ENCODE measurements at places on chromosomes 5 and 9. TPM values are rescaled to one million over a fixed set of nuclear protein-coding genes. Genes with fewer than 3 reads are reported as not detected.

GRCh38 chr5:175444060-175444904 is at the start of gene DRD1:
Gene DRD1, minus strand, starts transcription at chr5:175444182. Its CDS starts 1,083 bp downstream, at chr5:175443099.
- DNase-seq: peak; percentile 80

DNA sequence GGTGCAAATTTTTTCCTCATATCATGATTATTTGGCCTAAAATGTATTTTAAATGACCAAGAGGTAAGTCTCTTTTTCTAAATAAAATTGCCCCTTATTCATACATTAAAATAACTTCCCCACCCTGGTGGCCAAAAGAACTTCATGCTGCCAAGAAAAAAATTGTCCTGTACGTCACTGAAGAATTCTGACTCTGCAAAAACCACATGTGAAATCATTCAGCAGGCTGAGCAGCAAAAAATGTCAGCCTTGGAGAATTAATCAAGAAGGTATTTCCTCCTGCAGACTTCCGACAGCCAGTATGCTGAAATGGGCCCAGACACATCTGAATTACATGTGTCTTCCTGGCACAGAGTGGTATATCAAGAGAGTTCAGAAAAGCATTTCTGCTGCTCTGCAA is 94.6 kb upstream of the HMHB1 start:
- DNase-seq: no peak

DNA sequence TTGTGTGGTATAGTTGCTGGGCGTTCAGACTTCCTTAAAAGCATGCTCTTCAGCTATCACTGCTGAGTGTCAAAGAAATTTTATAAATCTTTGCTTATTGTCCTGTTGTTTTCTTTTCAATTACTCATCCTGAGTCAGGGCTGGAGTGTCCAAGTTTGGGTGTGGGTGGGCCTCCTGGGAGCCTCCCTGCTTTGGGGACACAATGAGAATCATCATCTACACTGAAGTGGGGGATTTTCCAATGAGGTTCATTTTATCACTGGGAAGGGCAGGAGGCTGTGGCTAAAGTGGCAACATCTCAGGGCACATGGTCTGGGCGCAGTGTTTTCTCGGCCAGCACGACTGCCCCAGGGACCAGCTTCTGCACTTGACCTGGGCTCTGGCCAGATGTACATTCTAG is 19.5 kb downstream of the GFPT2 start:
- DNase-seq: no peak

- no peak for DNase-seq
Observed at GRCh38 chr9:35603506-35603985, 1.5 kb upstream of the TESK1 start.

DNA sequence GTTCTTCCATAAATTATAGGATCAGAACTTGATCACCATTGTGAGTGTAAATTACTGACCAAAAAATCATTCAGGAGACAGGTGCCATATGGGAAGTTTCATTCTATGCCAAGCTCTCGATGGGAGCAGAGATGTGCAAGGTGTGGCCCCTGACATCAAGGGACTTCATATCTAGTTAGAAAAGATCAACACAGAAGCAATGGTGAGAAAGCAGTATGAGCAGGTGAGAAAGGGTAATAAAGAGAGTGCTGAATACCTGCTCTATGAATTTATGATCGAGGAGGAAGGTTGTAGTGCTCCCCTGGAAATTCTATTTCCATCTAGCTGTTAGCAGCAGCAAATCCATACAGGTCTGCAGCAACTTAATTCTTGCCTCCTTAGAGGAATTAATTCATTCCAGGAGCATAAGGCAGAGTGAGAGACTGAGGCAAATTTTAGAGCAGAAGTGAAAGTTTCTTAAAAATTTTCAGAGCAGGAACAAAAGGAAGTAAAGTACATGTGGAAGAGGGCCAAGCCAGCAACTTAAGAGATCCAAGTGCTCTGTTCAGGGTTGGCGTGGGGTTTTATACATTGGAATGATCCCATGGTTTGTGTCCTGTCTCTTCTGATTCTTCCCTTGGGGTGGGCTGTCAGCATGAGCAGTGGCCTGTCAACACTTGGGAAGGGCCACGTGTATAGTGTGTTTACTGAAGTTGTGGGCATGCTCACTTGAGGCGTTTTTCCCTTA is 181.8 kb downstream of the SAXO1 start:
- no peak for DNase-seq

DNA sequence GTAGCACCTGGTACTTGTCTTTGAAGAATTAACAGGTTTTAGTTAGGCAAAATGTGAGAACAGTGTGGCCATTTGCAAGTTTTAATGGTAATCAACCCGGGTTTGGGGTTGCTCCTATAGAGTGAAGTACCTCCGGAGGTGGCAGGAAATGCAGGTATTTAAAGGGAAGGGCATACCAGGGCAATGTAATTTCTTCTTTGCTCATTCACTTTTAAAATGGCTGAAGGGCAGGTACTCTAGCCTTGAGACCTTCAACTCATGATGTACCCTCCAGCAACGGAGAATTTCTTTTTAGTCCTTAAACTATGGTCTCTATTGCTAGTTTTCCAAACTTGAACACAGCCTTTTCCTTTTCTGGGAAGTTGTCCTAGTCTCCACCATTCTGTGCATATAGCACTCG is 1.3 kb upstream of the HSPA4 start:
- no peak for DNase-seq

CBY3 gene
- total RNA-seq: not detected

RANBP6 gene
- total RNA-seq: 18.5 TPM

FOXD4L3 gene
- total RNA-seq: not detected

ROPN1L gene
- not detected for total RNA-seq

FREM1 gene
- not detected for total RNA-seq

CIZ1 gene
- 111 TPM for total RNA-seq

All from activated naive CD4-positive, alpha-beta T cell treated with anti-CD3 and anti-CD28 coated beads, Interleukin-2, amount 50 U/mL, for 72 hours (primary cell).